ENCODE measurements at places on chromosomes 3 and 15.

DNA sequence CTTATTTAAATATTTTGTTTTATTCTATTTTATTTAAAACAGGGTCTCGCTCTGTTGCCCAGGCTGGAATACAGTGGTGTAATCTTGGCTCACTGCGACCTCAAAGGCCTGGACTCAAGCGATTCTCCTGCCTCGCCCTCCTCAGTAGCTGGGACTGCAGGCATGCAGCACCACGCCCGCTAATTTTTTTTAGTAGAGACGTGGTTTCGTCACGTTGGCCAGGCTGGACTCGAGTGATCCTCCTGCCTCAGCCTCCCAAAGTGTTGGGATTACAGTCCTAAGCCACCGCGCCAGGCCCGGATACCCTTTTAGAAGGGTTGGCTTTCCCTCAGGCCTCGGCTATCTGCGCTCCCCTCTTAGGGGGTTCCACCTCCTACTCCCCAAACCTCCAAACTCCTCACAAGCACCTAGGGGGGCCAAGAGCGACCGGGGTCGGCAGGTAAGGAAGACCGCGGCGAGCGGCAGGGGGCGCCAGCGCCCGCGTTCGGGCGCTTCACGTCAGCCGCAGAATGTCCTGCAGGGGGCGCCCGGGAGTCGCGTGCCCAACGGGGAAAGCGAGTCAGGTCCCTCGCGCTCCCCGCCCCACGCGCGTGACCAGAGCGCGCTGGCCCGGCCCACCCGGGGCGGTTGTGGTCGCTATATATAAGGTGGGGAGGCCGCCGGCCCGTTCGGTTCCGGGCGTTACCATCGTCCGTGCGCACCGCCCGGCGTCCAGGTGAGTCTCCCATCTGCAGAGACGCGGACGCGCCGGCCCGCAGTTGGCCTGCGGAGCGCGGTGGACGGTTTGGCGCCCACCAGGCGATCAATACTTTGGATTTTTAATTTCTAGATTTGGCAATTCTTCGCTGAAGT lies 51.8 kb upstream of the GATM start:
- DNase-seq: no peak

GRCh38 chr3:33751336-33751735 lies 33.3 kb upstream of the CLASP2 start:
- DNase-seq: no peak

GRCh38 chr3:125462722-125463299 lies 57.2 kb downstream of the SNX4 start:
- no peak for DNase-seq

DNA sequence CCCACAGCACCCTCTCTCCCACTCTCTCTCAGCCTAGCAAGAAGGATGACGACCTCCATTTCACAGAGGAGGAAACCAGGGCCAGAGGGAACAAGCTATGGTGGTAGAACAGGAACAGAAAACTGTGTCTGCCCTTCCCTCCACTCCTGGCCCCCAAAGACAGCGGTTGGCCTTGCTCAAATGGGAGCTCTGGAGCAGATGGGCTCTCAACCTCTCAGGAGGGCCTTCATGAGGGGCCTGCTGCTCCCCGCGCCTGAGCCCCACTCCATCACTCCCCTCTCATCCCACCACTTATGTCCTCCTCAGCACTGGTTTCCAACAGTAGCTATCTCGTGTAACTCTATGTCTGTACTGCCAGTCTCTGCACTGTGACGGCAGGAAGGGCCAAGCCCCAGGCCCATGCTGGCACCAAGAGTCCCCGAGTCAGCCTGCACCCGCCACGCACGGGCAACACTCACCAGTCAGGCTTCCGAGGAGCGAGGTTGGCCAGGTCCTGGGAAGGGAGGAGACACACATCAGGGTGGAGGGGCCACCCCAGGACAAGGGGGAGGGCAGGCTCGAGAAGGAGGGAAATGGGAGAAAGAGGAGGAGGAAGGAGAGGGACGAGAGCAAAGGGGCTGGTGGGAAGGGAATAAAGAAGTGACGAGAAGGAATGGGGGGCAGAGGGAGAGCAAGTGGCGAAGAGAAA lies 45.5 kb downstream of the PTH1R start:
- no peak for DNase-seq

- no peak for DNase-seq
Observed at GRCh38 chr3:355622-356021, 159.1 kb downstream of the CHL1 start.

- DNase-seq: peak; percentile 38
Observed at GRCh38 chr3:124951511-124952281, 17.1 kb upstream of the MUC13 start.

- no peak for DNase-seq
Observed at GRCh38 chr3:195768414-195768813, 43.3 kb downstream of the MUC4 start.

GRCh38 chr15:80382285-80382684 lies 21.9 kb upstream of the ARNT2 start:
- no peak for DNase-seq

DNA sequence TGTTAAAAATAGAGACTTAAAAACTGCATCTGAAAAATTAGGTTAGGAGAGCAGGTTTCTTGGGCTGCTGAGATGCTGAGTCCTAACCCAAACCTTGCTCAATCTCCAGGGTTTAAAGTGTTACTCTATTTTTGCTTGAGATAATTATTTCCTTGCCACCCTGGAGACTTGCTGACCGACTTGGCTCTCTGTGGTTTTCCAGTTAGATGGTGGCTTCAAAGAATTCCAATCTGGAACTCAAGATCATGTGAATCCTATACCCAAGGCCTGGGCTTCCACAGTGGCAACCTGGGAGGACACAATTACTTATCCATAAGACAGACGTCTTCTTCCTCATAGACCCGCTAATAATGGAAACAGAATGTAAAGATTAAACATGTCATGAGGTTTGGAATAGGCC lies 47.7 kb downstream of the SUMF1 start:
- DNase-seq: no peak

DNA sequence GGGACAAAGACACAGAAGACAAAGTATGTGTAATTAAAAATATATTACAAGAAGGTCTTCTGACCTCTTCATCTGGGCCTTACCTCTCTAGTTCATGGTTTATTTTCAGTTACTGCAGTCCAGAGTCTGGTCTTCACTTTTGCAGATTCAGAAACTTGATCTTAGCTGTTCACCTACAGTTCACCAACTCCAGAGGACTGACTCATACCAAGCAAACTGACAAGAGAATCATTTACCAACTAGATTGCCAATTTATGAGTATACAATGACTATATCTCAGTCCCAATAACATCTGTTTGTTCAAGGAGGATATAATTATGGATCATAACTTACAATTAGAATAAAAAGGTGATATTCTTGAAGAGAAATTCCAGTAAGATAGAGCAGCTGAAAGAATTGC lies 9.0 kb downstream of the P2RY1 start:
- no peak for DNase-seq

DNA sequence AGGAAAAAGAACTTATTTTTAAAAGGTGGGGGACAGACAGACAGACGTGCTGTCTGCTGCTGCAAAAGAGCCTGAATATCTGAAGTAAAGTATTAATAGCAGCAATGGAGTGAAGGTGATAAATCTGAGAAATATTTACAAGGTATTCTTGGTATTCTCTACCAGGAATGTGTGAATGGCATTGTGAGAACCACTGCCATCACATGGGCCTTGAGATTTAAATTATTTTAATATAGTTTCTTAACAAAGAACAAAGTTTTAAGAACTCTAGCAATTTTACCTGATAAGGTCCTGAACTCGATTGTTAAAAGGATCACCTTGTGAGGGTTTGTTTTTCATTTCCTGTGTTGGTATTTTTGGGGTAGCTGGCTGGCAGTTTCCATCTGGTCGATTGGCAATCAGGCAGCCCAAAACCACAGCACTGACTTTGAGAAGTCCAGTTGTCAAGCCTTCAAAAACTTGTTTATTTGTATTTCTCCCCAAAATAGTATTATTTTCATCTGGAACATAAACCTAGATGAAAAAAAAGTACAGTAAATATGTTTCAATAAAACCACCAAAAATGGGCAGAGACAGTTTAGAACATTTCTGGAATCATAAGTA lies 97.3 kb downstream of the ISL2 start:
- no peak for DNase-seq

GRCh38 chr3:126197854-126198584 lies 17.6 kb upstream of the ALDH1L1 start:
- DNase-seq: peak; percentile 66

- no peak for DNase-seq
Observed at GRCh38 chr15:45731343-45731742, 96.5 kb downstream of the SQOR start.

DNA sequence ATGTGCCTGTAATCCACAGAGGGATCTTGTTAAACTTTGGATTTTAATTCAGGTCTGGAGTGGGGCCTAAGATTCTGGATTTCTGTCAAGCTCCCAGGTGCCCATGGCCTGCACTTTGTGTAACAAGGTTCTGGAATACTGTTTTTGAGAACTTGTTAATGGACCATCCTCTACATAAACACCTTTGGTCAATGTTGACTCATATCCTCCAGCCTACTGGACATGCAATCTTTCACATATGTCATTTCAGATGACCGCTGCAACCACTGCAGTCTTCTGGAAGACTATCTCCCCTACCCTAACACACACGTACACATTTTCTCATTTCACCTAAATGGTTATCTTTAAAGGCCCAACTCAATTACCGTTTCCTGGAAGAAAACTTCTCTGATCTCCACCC lies 302.1 kb upstream of the TPRG1 start:
- no peak for DNase-seq

DNA sequence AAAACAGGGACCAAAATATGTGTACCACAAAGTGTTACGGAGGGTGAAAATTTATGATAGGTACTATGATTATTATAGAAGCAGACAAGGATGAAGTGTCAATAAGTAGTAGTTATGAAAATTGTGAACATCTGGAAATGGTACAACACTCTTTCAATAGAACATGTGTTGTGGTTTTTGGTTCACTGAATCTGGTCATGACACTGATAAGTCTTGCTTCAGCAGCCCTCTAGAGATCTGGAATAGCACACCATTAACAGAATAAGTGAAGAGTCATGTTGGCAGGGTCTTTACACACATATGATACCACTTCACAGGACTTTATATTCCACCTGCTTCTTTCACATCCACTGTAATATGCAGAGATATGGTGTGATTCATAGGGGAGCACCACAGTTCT lies 985.2 kb upstream of the SEMA6D start:
- no peak for DNase-seq

- DNase-seq: no peak
Observed at GRCh38 chr15:39870537-39870936, 49.5 kb downstream of the GPR176 start.

GRCh38 chr3:52174896-52175295 lies 20.7 kb upstream of the POC1A start:
- no peak for DNase-seq
